Stimulated activated CD4-positive, alpha-beta T cell treated with anti-CD3 and anti-CD28 coated beads, Interleukin-4, amount 100 ng/mL, for 48 hours (primary cell): ENCODE measurements at places on chromosomes 11 and 22.

DNA sequence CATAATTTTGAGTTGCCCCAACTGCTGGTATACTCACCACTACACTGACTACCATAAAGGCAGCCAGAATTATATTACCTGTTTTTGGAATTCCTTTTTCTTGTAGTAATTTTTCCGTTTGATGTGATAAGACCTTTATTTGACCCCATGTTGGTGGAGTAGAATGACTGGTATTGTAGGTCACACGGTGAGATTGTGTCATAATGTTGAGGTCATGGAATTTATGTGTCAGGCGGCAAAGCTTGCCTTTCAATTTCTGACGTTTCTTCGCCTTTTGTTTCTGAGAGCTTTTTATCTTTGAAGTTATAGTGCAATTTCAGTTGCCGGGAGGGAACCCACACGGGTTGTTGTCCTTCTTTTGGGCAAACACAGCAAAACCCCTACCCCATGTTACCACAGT, 13.0 kb downstream of the OR52K1 start:
- no peak for DNase-seq

DNA sequence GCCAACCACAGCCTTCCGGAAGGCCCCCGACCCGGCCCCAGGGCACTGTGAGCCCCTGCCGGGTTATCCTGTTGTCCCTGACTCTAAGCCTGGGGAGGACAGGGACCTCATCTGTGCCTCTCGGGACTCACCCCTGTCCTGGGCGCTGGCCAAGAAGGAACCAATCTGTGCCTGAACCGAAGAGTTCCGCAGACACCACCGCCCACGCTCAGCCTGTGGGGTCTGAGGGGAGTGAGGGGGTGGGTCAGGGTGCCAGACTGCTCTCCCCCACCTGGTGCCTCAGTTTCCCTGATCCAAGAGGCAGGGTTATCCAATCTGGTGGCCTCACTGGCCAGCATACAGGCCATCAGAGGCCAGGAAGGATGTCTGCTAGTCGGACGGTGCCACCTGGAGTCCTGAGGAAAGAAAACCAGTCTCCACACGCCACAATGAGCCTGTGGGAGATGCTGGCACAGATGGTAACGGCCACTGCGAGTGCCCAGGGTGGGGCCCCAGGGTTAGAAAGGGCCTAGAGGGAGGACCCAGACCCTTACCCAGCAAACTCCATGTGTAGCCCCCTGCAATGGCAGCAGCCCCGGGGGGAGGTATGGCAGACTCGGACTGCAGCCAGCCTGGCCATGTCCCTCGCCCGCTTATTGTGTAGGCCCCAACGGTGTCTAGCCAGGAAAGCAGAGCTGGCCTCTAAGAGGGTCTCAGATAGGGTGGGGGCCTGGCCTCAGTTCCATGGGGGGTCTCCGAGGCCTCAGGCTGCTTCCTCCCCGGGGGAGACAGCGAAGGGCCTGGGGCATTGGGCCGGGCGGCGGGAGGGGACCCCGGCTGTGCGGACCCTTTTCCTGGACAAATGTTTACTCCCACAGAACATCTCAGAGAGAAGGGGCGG, 827 bp upstream of the TNNT3 start:
- DNase-seq = no peak

- no peak for DNase-seq
Observed at GRCh38 chr22:43530349-43531201, 118.8 kb downstream of the MPPED1 start.

- no peak for DNase-seq
Observed at GRCh38 chr22:49302530-49302929, 525.1 kb downstream of the BRD1 start.
